Bronchus fibroblast of lung (primary cell): ENCODE measurements at places on chromosomes 7 and 10. TPM values are rescaled to one million over a fixed set of nuclear protein-coding genes. Genes with fewer than 3 reads are reported as not detected.

The LIPN gene
- total RNA-seq, result not detected in 2 replicates

The SPDYE16 gene
- total RNA-seq, result not detected in 2 replicates

The ABCC2 gene
- under 0.01 and 0.17 TPM in 2 replicates for total RNA-seq

The ANKRD2 gene
- total RNA-seq, result 0.89 and 1.0 TPM in 2 replicates

The GIMAP6 gene
- total RNA-seq, result not detected in 2 replicates

The ASB10 gene
- total RNA-seq, result not detected in 2 replicates

The SORCS3 gene
- total RNA-seq, result not detected in 2 replicates

The PON1 gene
- not detected in 2 replicates for total RNA-seq

The CACUL1 gene
- 10.4 and 10.6 TPM in 2 replicates for total RNA-seq

The RABGEF1 gene
- total RNA-seq, result 18.3 and 21.0 TPM in 2 replicates

The LDB1 gene
- total RNA-seq, result 29.6 and 34.3 TPM in 2 replicates

The LCOR gene
- total RNA-seq, result 5.2 and 6.1 TPM in 2 replicates

The C10orf105 gene
- total RNA-seq, result not detected in 2 replicates

The OR6V1 gene
- not detected in 2 replicates for total RNA-seq

The PLA2G12B gene
- total RNA-seq, result not detected in 2 replicates

The HOXA6 gene
- total RNA-seq, result 3.0 and 3.9 TPM in 2 replicates

The LRRC61 gene
- total RNA-seq, result 6.7 and 6.8 TPM in 2 replicates

The SPDYE5 gene
- not detected in 2 replicates for total RNA-seq

The RADIL gene
- total RNA-seq, result 2.2 and 3.0 TPM in 2 replicates

The SDHAF3 gene
- 8.9 and 13.1 TPM in 2 replicates for total RNA-seq

The PDIA4 gene
- total RNA-seq, result 216 and 231 TPM in 2 replicates

The ZNF438 gene
- total RNA-seq, result 3.5 and 3.6 TPM in 2 replicates

The GPR37 gene
- 5.9 and 6.2 TPM in 2 replicates for total RNA-seq

The DRGX gene
- not detected in 2 replicates for total RNA-seq

The SLC26A3 gene
- not detected in 2 replicates for total RNA-seq

The C10orf67 gene
- total RNA-seq, result under 0.01 TPM in 1 of 2 replicates, not detected in the other

The IPMK gene
- total RNA-seq, result 2.2 and 2.9 TPM in 2 replicates

The PTPRE gene
- total RNA-seq, result 1.0 and 1.7 TPM in 2 replicates

The GLI3 gene
- total RNA-seq, result 2.9 and 3.3 TPM in 2 replicates

The PLEKHA8 gene
- total RNA-seq, result 3.9 and 5.5 TPM in 2 replicates

The LRRC17 gene
- total RNA-seq, result 75.3 and 76.6 TPM in 2 replicates

The MRPL32 gene
- total RNA-seq, result 53.3 and 62.4 TPM in 2 replicates

The EBF3 gene
- 1.0 and 1.5 TPM in 2 replicates for total RNA-seq

The HK1 gene
- total RNA-seq, result 72.8 and 76.4 TPM in 2 replicates

The RNLS gene
- 8.2 and 13.1 TPM in 2 replicates for total RNA-seq

The ING3 gene
- 5.6 and 7.2 TPM in 2 replicates for total RNA-seq
